Activated CD4-positive, CD25-positive, alpha-beta regulatory T cell treated with anti-CD3 and anti-CD28 coated beads, Interleukin-2, amount 50 U/mL, for 16 hours (primary cell): ENCODE measurements at places on chromosomes 5 and 9.

- no peak for DNase-seq
Observed at GRCh38 chr5:125870256-125870655, 553.0 kb upstream of the GRAMD2B start.

GRCh38 chr9:116271991-116272390 lies 118.4 kb downstream of the PAPPA start:
- no peak for DNase-seq

DNA sequence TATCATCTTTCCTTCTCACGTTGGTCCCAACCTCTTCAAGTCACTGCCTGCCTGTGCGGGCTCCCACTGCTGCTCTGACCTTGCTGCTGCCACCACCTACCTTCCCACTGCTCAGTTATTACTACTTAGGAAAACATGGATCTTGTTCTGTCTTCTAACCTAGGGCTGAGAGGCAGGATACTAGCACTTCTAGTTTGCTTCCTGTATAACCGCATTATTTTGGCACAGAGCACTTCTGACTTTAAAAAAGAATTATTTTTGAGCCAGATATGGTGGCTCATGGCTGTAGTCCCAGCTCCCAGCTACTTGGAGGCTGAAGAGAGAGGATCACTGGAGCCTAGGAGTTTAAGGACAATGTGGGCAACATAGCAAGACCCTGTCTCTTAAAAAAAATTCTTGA lies 135.4 kb upstream of the GNA14 start:
- DNase-seq: no peak

DNA sequence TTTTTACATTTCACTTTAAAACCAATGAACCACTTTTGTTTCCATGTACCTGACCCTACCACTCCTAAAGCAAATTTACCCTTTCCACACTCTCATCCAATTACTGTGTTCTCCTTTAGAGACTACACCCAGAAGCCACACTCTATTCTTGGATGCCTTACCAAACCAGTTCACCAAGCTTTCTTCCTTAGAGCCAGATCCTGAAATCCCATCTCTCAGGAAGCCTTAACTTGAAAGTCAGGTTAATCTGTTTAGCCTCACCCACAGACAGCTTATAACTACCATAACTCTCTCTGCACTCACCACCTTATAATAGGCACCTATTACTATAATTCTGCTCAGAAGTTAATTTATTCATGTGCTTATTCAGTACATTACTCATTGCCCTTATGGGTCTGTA lies 4.3 kb downstream of the CSNK1A1 start:
- DNase-seq: no peak

GRCh38 chr5:168951356-168951755 lies 349.6 kb downstream of the SLIT3 start:
- no peak for DNase-seq

DNA sequence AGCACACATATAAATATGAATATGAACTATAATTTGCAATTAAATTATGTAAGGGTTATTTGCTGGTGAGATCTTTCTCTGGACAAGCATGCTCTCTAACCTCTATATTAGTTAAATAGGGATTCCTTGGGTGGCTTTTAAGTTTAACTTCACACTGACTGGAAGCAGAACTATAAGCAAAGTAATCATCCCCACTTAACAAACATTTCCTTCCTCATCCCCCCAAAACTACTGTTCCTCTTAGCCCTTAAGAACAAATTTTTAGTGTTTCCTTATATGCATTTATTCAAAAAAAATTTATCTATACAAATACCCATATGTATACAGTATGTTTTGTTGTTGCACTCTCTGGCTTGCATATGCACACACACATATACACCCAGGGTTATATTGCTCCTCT lies 512.1 kb upstream of the MEF2C start:
- DNase-seq: no peak

DNA sequence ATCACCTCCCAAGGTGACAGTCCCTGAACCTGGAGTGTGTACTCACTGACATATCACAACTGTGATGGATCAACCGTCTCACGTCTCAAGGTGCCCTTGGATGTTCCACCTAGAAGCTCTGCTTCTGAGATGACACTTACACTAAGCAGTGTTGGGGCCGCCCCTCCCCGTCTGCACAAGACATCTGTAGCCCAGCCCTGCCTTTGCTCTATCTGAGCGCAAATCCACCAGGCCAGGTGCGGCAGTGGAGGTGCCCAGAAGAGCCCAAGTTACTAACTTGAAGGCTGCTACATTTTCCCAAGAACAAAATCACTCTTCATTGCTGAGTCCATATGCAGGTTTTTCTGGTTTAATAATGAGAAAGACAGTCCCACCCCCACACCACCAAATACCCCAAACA lies 148.3 kb downstream of the FSTL4 start:
- DNase-seq: no peak

DNA sequence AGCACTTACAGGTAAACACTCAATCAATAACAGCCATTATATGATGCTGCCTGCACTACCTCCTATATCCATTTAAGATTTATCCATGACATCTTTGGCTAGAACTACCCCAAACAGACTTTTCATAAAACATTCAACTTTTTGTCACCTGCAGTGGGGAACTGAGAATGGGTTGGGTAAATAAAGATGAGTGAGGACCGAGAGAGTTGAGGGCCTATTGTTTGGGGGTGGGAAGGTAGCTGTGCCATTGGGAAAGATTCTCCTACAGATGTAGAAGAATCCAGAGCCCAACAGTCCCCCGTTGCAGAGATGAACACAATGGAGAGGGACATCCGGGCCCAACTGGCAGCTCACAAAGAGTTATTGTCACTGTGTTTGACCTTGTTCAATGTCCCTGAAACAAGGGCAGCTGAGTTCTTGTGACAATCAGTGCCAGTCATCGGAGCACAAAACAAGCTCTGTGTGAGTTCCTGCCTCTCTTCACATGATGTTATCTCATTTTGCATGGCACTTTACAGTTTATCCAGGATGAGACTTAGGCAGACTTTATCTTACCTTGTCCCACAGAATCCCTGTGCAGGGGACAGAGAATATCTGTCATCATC lies 11.5 kb upstream of the SLC31A2 start:
- DNase-seq: no peak
